Myocyte (in vitro differentiated cells): ENCODE measurements at places on chromosomes 11 and 22. TPM values are rescaled to one million over a fixed set of nuclear protein-coding genes. Genes with fewer than 3 reads are reported as not detected.

Gene FAT3
- total RNA-seq = 1.0 and 1.7 TPM in 2 replicates

Gene SCGB1C1
- 0.75 TPM in 1 of 2 replicates, not detected in the other for total RNA-seq

Gene TMA7B
- total RNA-seq = not detected in 2 replicates

Gene PIWIL4
- 0.72 and 0.73 TPM in 2 replicates for total RNA-seq

Gene LARGE2
- not detected in 2 replicates for total RNA-seq

Gene ZNF215
- total RNA-seq = 0.13 and 0.52 TPM in 2 replicates

Gene MMP13
- total RNA-seq = not detected in 2 replicates

Gene MPPED1
- total RNA-seq = not detected in 2 replicates

Gene CRYBB3
- total RNA-seq = not detected in 2 replicates

Gene CYP2D6
- total RNA-seq = not detected in 2 replicates

Gene DDIAS
- total RNA-seq = 0.94 and 1.2 TPM in 2 replicates

Gene C11orf24
- total RNA-seq = 78.5 and 87.0 TPM in 2 replicates

Gene MYO18B
- 165 and 251 TPM in 2 replicates for total RNA-seq

Gene CHRM1
- not detected in 2 replicates for total RNA-seq

Gene ASRGL1
- total RNA-seq = 0.10 TPM in 1 of 2 replicates, not detected in the other

Gene TBX1
- 42.6 and 43.5 TPM in 2 replicates for total RNA-seq

Gene MMP7
- not detected in 2 replicates for total RNA-seq

Gene TTC12
- total RNA-seq = 4.3 and 6.3 TPM in 2 replicates

Gene HTR3B
- total RNA-seq = not detected in 2 replicates

Gene DBX1
- total RNA-seq = not detected in 2 replicates

Gene APOA5
- total RNA-seq = not detected in 2 replicates

Gene MRGPRX4
- total RNA-seq = not detected in 2 replicates

Gene MMP12
- not detected in 2 replicates for total RNA-seq

Gene BBS1
- 29.5 and 39.6 TPM in 2 replicates for total RNA-seq

Gene MS4A15
- not detected in 2 replicates for total RNA-seq

Gene NCR3LG1
- 2.0 and 3.7 TPM in 2 replicates for total RNA-seq

Gene NEFH
- 1.8 and 2.0 TPM in 2 replicates for total RNA-seq

Gene C11orf52
- total RNA-seq = 0.70 and 1.7 TPM in 2 replicates

Gene SYT13
- 0.05 TPM in 1 of 2 replicates, not detected in the other for total RNA-seq

Gene OR2AT4
- not detected in 2 replicates for total RNA-seq

Gene UBQLNL
- total RNA-seq = 0.32 and 0.42 TPM in 2 replicates

Gene SLC22A12
- total RNA-seq = not detected in 2 replicates

Gene CECR2
- 5.3 and 11.3 TPM in 2 replicates for total RNA-seq

Gene PRR33
- total RNA-seq = 1.4 and 3.9 TPM in 2 replicates

Gene SIK3
- total RNA-seq = 19.7 and 49.9 TPM in 2 replicates

Gene CEP126
- 1.3 and 2.1 TPM in 2 replicates for total RNA-seq

Gene OR5A1
- total RNA-seq = not detected in 2 replicates

Gene TMEM25
- 15.6 and 22.3 TPM in 2 replicates for total RNA-seq

Gene MCAM
- 57.3 and 68.7 TPM in 2 replicates for total RNA-seq

Gene PTPMT1
- 79.1 and 79.7 TPM in 2 replicates for total RNA-seq
